ENCODE measurements at places on chromosomes 7 and 10.

DNA sequence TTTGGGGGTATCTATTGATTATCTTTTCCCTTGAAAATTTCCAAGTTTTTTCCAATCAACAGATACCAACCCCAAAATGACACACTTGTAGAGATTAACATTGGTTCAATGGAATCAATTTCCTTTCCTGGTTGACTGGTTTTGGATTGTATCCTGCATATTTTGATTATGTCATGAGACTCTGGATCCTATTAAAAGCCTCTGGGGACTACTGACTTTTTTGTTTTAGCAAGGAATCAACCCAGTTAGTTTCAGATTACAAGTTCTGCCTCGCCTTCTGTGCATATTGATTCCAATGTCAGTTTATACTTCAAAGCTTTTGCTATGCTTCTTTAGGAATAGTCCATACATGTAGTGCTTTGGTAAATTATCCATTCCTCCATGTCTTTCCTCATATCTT lies 29.2 kb downstream of the COPG2 start:
- DNase-seq: no peak
- no peaks in the 10 kb centered on the region for H3K27me3 ChIP-seq
- no peaks in the 10 kb centered on the region for H3K4me1 ChIP-seq
- H3K36me3 ChIP-seq: no peaks in the 10 kb centered on the region
- no peak overlapping the region for H3K27ac ChIP-seq
- no peak overlapping the region for H3K4me3 ChIP-seq

- DNase-seq: no peak
- no peak overlapping the region for H3K27ac ChIP-seq
- H3K27me3 ChIP-seq: no peaks in the 10 kb centered on the region
- H3K36me3 ChIP-seq: no peaks in the 10 kb centered on the region
These were observed 59.5 kb downstream of the CACNA2D1 start for GRCh38 chr7:82384051-82384464.

- DNase-seq: no peak
- no peaks in the 10 kb centered on the region for H3K36me3 ChIP-seq
These were observed 558.9 kb downstream of the REEP3 start for GRCh38 chr10:64080071-64080470.

GRCh38 chr7:138023618-138024342 lies 21.9 kb upstream of the CREB3L2 start:
- no peak for DNase-seq
- no peaks in the 10 kb centered on the region for H3K4me1 ChIP-seq
- no peaks in the 10 kb centered on the region for H3K36me3 ChIP-seq
- H3K27ac ChIP-seq: no peak overlapping the region
- H3K4me3 ChIP-seq: no peak overlapping the region
- no peaks in the 10 kb centered on the region for H3K27me3 ChIP-seq

- DNase-seq: no peak
- peaks cover 45% of the 10 kb centered on the region for H3K4me1 ChIP-seq
- no peak overlapping the region for H3K27ac ChIP-seq
- H3K36me3 ChIP-seq: no peaks in the 10 kb centered on the region
- H3K4me3 ChIP-seq: no peak overlapping the region
These were observed 36.5 kb downstream of the ZMIZ1 start for GRCh38 chr10:79105150-79105739.

DNA sequence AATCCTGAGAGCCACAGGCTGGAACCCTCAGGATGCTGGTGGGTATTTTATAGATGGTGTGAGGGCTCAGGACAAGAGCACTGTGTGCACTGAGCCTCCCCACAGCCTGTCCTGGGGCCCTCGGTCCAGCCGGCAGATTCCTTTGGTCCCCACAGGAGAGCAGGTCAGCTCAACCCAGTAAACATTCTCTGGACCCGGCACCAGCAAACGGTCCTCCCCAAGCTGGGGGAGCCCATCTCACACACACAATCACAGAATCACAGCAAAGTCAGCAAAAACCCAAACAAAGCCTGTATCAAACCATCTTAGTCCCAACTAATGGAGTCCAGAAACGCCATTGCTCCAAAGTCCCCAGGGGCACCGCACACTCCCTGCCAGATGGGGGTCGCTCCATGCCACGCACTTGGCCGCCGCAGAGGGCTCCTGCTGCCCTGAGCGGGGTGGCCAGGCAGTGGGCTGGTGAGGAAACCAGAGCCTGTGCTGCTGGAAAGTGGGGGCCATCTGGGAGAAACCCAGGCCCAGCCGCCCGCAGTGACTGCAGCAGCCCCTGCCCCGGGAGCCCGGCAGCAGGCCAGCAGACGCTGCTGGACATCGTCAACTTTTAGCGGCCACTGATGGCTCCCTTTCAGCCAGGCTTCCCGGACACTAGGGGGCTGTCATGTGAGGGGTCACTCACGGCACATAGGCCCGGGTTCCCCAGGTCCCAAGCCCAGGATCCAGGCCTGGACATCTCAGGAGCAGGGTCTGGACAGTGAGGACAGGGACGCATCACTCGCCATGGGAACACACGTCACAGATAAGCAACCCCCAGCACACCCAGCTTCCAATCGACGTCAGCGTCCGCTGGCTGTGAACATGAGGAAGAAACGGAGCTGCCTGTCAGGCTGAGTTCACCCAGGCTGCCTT lies 52.6 kb downstream of the DPYSL4 start:
- no peaks in the 10 kb centered on the region for H3K27me3 ChIP-seq
- DNase-seq: no peak
- H3K4me1 ChIP-seq: no peaks in the 10 kb centered on the region
- H3K4me3 ChIP-seq: no peak overlapping the region
- no peak overlapping the region for H3K27ac ChIP-seq

DNA sequence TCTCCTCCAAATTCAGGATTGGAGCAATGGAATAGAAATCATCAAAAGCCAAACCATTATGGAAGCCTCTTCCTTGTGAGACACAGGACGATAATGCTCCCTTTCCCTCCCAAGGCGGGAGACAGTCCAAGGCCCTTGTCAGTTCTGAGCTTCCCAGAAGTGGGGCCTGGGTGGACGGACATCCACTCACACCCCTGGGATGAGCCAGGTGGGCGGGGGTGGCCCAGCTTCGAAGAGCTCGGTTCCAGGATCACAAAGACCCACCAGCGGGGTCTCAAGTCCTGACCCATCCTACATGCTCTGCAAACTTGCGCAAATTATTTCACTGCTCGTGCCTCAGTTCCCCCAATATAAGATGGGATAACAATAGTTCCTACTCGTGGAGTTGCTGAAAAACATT lies 10.1 kb upstream of the FOXL3 start:
- no peaks in the 10 kb centered on the region for H3K27me3 ChIP-seq
- H3K4me3 ChIP-seq: no peak overlapping the region
- H3K36me3 ChIP-seq: no peaks in the 10 kb centered on the region
- no peak for DNase-seq

DNA sequence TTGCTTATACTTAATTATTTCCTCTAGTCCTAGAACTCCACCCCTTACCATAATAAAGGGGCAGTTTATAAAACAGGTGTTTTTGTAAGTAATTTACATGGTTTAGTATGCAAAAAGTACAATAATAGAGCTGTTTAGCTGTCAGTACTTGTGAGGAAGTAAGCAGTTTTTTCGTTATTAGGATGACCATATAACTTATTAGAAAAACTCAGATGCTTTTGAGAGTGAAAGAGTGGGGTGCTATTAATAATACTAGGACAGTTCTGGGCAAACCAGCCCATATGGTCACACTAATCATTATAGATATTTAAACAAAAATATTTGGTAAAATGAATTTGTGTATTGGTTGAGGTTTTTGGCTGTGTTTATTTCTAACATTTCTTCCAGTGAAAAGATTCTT lies 201.9 kb upstream of the KAT6B start:
- H3K4me3 ChIP-seq: no peak overlapping the region
- no peaks in the 10 kb centered on the region for H3K27me3 ChIP-seq
- H3K36me3 ChIP-seq: no peaks in the 10 kb centered on the region
- no peak for DNase-seq
- no peak overlapping the region for H3K27ac ChIP-seq

All from CD4-positive, alpha-beta memory T cell (primary cell).